IPS-NIHi11 (cell line): ENCODE measurements at places on chromosomes 7 and 10.

DNA sequence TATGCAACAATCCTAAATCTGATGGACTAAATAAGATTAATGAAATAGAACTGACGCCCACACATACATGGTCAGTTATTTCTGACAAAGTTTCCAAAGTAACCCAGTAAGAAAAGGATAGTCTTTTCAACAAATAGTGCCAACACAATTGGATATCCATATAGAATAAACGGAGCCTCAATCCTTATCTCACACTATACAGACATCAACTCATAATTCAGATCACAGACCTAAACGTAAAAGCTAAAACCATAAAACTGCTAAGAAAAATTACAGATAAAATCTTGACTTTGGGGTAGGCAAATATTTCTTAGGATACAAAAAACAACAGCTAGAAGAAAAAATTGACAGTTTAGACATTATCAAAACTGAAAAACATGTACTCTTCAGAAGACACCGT is 8.5 kb downstream of the CACUL1 start:
- no peak for DNase-seq

DNA sequence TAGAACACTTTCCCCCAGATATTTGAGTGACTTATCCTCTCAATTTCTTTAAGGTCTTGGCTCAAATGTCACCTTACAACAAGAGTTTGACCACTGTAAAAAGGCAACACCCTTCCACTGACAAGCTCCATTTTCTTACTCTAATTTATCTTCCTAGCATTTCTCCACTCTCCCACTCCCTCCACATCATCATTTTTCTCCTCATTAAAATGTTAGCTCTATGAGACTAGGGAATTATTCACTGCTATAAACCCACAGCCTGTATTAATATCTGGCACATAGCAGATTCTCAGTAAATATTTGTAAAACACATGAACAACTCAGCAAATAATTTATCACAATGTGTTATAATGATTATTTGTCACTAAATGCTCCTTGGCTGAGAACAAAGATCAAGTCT is 161.0 kb downstream of the DOCK4 start:
- no peak for DNase-seq

- no peak for DNase-seq
These were observed 114.9 kb upstream of the GPR26 start for GRCh38 chr10:123551259-123551658.

DNA sequence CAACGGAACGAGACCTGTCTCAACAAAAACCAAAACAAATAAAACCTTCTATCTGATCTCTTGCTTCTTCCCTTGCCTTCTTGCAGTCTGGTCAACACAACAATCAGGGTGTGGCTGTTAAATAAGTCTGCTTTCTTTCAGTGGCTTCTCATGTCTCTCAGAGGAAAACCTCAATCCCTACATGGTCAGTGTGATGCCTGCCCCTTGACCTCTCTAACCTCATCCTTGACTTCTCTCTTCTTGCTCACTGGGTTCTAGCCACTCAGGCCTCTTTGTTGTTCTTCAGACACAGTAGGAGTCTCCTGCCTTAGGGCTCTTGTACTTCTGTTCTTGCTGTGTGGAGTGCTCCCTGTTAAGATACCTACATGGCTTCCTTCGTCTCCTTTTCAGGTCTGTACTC is 220.4 kb downstream of the SDHAF3 start:
- DNase-seq = no peak

- peak; percentile 78 for DNase-seq
These were observed at the start of gene DGKI for GRCh38 chr7:137846827-137847567. DGKI (minus strand) TSS chr7:137846974.

- no peak for DNase-seq
These were observed 58.7 kb downstream of the ARHGAP21 start for GRCh38 chr10:24664991-24665390.

DNA sequence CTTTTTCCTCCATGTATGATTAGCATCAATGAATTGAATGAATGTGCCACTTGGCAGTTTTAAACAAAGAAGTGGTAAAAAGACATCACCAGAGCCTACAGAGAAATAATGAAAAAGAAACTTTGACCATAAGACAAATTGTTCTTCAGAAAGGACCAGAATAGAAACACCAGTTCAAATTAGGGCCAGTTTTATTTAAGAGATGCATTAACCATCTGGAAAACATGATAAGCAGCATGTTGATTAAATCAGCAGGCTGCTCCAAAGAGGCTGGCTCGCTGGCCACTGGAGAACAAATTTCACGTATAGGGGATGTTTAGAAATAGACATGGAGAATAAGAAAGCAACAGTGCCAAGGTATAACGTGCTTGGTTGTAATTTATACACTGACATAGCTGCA is 242.3 kb upstream of the AOAH start:
- DNase-seq = no peak

DNA sequence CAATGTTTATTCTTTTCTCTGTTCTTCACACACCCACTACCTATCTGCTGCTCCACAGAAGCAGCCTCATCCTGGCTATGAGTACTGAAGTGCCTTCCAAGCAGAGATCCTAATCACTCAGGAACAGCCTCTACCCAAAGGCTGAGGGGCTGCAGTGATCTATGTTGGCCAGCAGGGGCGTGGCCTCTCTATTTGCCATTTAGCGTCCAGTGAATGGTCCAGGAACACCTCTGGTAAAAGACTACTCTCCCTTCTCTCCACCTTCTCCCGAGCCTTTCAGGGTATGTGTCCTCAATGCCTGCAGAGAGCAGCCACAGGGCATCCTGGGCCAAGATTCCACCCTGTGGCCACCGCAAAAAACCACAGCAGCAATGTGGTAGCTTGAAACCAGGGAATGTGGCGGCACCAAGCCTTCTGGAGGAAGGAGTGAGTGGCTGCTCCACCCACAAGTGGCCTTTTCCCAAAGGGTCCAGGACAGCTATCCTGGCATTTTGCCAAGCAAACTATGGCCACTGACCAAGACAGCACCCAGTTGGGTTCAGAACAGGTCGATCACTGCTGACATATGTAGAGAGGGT is 70.9 kb downstream of the SYPL1 start:
- peak; percentile 82 for DNase-seq

DNA sequence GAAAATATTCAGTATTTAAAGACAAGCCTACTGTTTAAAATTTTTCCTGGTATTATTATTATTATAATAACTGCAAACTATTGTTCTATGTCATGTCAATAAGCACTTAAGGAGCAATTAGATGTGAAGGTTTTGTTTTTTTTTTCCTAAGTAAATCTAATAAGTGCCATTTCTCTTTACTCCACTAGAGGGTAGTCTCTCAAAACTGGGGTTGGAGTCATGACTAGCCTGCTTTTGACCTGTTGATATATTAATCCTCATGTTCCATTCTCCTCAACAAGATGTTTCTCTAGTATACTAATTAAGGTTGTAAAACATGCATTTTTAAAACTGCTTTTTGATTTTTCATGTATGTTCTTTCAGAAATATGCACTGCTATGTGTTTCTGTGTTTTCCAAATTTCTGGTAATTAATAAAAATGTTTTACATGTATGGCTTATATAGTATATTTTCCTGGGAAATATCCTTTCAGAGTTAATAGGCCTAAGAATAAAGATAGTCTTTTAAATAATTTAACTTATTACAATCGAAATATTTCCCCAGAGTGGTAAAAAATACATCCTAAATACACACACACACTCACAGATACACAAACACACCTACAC is 1.0 kb upstream of the LRRN3 start:
- peak; percentile 47 for DNase-seq

DNA sequence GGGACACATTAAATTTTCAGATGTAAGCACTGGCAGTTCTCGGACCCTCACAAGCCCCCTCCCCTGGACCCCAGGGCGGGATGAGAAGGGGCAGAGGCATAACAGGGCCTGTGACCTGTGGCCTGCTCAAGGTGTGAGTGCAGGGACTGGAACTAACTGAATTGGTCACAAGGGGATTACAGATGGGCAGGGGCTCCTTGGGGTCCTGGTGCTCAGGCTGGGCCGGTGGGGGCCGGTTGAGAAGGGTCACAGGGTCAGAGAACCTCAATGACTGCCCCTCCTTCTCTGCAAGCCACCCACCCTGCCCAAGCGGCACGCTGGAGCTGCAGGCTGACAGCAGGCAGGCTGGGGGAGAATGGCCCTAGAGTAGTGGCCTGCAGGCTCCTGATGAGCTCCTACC is 80.8 kb upstream of the PCBD1 start:
- no peak for DNase-seq

- DNase-seq = no peak
These were observed 3.0 kb upstream of the CRYGN start for GRCh38 chr7:151442776-151443496.

DNA sequence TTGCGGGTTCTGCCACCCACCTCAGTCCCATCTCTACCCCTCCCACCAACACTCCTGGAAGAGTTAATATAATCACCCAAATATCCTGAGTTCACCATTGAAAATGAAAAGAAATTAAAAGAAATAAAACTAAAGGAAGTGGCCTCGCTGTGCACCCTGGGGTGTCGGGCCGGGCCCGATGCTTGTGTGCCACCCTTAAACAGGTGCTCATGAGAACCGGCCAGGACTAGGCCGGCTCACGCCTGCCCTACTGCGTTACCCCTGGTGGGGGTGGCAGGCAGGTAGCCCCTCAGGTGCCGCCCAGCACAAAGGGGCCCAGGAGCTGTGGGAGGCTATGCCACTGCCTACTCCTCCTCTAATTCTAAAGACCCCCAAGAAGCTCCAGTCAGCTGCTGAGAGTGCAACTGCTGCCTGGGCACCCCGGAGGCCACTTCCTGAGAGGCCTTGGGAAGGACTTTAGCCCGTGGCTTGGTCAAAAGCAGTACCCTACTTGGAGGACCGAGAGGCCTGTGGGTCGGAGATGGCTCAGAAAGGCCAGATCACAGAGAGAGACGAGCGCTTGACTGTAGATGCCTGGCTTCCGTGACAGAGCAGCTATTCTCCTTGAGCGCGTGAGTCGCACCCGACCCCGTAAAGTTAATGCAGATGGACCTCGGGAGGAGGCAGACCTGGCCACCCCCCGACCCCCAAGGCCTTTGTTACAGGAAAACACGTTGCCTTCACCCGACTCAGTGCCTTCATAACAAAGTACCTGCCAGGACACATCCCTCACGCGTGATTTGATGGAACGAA is 51.0 kb upstream of the PPP2R2D start:
- no peak for DNase-seq

- peak; percentile 98 for DNase-seq
These were observed 12.0 kb downstream of the DAGLB start for GRCh38 chr7:6435486-6436384.

GRCh38 chr7:4265676-4266075 is 416.4 kb upstream of the FOXK1 start:
- no peak for DNase-seq

DNA sequence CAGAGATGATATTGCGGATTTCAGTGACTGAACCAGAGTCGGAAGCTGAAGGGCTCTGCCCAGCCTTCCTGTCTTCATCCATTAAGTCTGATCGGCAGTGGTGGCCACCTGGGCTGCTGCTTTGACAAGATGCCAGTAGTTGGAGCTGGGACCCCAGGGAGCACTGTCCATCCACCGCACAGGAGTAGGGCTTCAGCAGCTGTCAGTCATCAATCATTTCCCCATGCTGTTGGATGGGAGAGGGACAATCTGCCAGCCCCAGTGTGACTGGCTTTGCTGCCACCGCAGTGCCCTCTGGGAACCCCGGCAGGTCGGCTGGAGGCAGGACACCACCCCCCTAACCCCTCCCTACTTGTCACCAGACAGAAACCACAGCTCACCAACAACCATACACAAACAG is 23.0 kb upstream of the GPR146 start:
- DNase-seq = no peak

GRCh38 chr7:151687523-151688235 is 168.0 kb upstream of the RHEB start:
- peak; percentile 85 for DNase-seq

- DNase-seq = no peak
These were observed 32.0 kb downstream of the NRAP start for GRCh38 chr10:113631684-113632367.
